Retina (tissue), 1 donor: ENCODE measurements at places on chromosomes 12 and 14.

DNA sequence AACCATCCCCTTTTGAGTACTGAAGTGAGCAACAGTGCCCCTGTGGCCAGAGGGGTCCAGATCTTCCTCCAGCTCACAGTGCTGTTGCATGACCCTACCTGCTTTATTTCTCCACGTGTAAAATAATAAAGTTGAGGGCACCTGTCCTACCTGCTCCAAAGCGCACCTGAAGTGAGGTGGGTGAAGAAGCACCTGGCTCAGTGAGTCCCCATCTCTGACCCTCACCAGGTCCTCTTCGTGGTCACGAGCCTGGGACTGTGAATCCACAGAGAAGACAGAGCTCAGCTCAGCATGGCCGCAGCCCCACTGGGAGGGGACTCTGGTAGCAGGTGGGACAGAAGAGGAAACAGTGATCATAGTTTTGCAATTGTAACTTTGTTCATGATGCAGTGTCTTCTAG lies 976.7 kb upstream of the TMEM132C start:
- DNase-seq: no peak

GRCh38 chr12:105676694-105677093 lies 346.2 kb downstream of the C12orf75 start:
- DNase-seq: no peak

GRCh38 chr12:131176926-131177325 lies 223.2 kb downstream of the ADGRD1 start:
- DNase-seq: no peak

DNA sequence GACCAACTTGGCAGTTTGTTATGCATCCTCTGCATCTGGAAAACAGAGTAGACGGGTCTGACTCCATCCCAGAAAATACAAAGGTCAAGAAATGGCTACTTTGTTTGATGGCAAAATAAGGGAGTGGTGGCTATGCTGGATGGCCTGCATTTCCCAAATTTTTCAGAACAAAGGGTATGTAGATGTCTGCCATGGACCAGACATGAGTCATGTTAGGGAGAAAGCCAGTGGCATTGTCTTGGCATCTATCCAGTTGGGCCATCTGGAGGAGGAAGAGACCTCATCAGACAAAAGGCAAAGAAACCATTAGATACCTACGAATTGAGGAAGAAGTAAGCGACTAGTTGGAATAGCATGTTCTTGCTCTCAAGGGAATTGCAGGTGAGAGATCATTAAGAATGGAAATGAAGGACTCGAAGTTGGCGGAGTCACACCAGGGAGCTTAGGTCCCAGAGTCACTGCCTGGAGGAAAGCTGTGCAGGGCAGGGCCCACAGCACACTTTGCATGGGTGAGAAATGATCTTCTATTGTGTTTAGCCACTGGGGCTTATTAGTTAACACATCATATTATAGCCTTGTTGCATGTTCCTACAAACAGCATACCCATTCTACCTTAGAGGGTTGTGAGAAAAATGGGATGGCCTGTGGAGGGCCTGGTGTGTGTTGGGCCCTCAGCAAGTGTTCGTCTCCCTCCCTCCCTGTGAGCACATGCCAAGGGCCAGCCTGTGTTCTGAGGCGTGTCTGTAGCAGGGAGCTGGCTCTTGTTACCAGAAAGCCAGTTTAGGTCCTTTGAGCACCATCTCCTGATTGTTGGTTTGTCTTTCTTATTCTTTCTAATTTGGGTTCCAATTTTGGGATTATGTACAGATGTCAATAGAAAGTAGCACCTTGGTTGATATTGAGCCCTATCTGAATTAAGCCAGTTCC lies 119.4 kb downstream of the KTN1 start:
- DNase-seq: no peak

GRCh38 chr12:23921099-23921856 lies 28.2 kb downstream of the SOX5 start:
- DNase-seq: no peak
